ENCODE measurements at places on chromosomes 16 and 17. TPM values are rescaled to one million over a fixed set of nuclear protein-coding genes. Genes with fewer than 3 reads are reported as not detected.
A peak's percentile ranks its signal among the peaks of the same experiment; 100 is the strongest.

- no peak overlapping the region for H3K27ac ChIP-seq
- H3K27me3 ChIP-seq = no peaks in the 10 kb centered on the region
- H3K4me1 ChIP-seq = no peaks in the 10 kb centered on the region
Measured at GRCh38 chr16:85901773-85902365, 2.9 kb downstream of the IRF8 start.

GRCh38 chr17:76772842-76773525 is 35.1 kb downstream of the MFSD11 start:
- DNase-seq = no peak
- peaks cover 10% of the 10 kb centered on the region for H3K36me3 ChIP-seq
- peak overlapping the region; percentile 61 for H3K27ac ChIP-seq
- H3K27me3 ChIP-seq = no peaks in the 10 kb centered on the region

DNA sequence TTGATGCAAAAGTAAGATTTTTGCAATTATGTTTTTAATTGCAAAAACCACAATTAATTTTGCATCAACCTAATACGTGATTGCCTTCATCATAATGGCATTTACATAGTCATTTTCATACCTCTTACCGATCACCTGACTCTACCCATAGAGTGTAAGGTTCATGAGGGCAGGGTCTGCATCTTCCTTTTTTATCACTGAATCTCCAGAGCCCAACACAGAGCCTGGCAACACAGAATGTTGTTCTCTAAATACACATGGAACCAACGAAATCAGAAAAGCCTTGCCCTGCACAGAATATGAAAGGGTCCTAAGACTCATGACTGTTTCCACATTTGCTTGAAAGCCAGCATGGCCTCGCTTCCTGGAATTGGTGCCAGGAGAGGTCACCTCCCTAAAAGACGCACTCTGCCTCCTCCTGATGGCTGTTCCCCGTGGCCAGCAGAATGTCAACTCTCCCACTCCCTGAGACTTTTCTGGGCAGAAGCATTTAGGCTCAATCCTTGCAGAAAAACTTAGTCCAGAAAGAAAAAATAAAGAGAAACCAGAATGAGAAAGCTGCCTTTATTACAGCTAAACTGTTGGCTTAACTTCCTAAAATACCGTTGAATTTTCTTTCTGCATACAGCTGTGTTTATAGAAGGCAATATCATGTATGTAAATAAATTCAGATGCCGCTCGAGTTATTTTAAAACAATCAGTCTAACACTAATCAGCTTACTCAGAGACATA is 327.8 kb upstream of the MAF start:
- H3K27me3 ChIP-seq = no peaks in the 10 kb centered on the region
- H3K4me3 ChIP-seq = no peak overlapping the region
- H3K36me3 ChIP-seq = no peaks in the 10 kb centered on the region
- no peaks in the 10 kb centered on the region for H3K4me1 ChIP-seq
- DNase-seq = no peak

The GSPT1 gene
- total RNA-seq = 94.6 TPM

GRCh38 chr16:49559242-49559641 is 185.6 kb downstream of the C16orf78 start:
- no peaks in the 10 kb centered on the region for H3K27me3 ChIP-seq
- no peak overlapping the region for H3K27ac ChIP-seq
- H3K4me3 ChIP-seq = no peak overlapping the region

- H3K4me3 ChIP-seq = no peak overlapping the region
- peak overlapping the region; percentile 22 for H3K27ac ChIP-seq
- no peak for DNase-seq
Measured at GRCh38 chr17:68381076-68381900, 76.0 kb downstream of the WIPI1 start.

DNA sequence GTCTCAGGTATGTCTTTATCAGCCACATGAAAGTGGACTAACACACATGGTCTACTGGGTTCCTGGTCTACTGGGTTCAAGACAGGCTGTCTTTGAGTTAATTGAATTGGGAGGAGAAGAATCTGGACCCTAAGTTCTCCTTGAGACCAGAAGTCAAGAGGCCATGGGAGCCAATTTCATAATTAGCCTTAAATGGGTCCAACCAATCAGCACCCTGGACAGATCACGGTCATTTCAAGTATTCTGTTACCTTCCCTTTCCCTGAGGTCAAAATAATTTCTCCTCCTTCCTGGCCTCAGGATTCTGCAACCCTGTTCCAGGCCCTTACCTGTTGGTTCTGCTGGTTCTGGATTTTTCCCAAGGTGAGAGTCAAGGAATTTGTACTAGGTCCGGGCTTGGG is 23.8 kb downstream of the OSBPL7 start:
- no peak overlapping the region for H3K27ac ChIP-seq
- no peaks in the 10 kb centered on the region for H3K36me3 ChIP-seq
- H3K4me1 ChIP-seq = no peaks in the 10 kb centered on the region
- DNase-seq = no peak
- H3K27me3 ChIP-seq = peaks cover 5% of the 10 kb centered on the region

- peaks cover 72% of the 10 kb centered on the region for H3K4me1 ChIP-seq
- peak overlapping the region; percentile 43 for H3K4me3 ChIP-seq
- H3K27me3 ChIP-seq = no peaks in the 10 kb centered on the region
- H3K27ac ChIP-seq = peak overlapping the region; percentile 24
- no peaks in the 10 kb centered on the region for H3K36me3 ChIP-seq
- DNase-seq = no peak
Measured at GRCh38 chr16:66269617-66270332, 96.7 kb upstream of the CDH5 start.

DNA sequence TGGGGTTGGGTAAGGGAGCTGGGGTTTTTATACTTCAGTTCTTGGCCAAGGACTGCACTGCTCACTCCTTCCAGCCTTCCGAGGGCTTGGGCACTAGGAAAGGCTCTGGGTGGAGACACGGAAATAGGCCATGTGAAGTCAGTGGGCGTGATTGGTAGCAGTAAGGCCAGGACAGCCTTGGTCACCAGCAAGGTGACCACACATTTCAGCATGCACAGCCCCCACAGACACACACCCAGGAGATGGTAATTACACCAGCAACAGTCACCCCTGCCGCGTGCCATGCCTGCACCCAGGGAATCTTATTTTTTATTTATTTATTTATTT is 252.5 kb downstream of the SEC14L1 start:
- peaks cover 97% of the 10 kb centered on the region for H3K4me1 ChIP-seq
- H3K4me3 ChIP-seq = no peak overlapping the region
- peak overlapping the region; percentile 93 for H3K27ac ChIP-seq
- no peaks in the 10 kb centered on the region for H3K36me3 ChIP-seq
- H3K27me3 ChIP-seq = no peaks in the 10 kb centered on the region

The GLG1 gene
- 59.2 TPM for total RNA-seq

DNA sequence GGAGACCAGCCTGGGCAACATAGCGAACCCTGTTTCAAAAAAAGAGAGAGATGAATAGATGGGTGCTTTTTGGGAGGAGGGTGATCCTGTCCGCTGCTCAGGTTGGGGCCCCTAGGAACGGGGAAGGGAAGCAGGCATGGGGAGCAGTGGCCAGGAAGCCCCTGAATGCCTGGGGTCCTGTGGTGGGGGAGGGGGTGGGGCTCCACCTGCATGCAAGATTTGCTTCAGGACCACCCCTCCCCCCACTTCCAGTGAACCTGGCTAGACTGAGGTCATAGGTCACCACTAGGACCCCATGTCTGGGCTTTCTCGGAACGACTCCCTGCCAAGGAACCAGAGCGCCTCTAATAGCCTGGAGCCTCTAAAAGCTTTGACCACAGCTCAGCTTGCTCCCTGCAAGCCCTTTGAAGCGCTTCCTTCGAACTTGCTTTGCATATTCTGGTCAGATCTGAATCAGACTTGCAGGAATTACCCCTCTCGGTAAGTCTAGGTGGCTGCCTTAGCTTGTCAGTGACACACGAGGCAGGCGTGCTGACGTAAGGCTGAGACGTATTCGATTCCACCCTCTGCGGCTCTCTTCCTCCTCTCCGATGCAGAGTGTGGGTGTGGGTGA is 3.7 kb downstream of the SOCS3 start:
- H3K27ac ChIP-seq = peak overlapping the region; percentile 81
- peaks cover 52% of the 10 kb centered on the region for H3K4me1 ChIP-seq
- DNase-seq = no peak
- H3K36me3 ChIP-seq = peaks cover 3% of the 10 kb centered on the region
- peak overlapping the region; percentile 76 for H3K4me3 ChIP-seq

The ENPP7 gene
- not detected for total RNA-seq

DNA sequence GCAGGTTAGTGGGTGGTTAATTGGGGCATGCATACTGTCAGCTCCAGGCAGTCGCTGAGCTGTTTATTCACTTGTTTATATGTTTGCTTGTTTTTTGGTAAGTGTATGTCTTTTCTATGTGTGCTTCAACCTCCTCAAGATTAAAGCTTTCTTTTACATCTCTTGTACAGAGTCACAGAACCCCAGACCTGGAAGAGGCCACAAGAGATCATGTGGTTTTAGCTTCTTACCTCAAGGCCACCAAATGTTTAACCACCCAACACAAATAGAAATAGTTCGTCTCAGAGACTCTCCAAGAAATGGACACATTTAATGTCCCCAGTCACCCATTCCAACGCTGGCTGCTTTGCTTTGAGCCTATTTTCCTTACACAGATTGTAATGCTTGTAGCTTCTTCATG is 11.8 kb upstream of the TMEM98 start:
- H3K4me1 ChIP-seq = peaks cover 3% of the 10 kb centered on the region
- H3K27ac ChIP-seq = no peak overlapping the region
- no peak overlapping the region for H3K4me3 ChIP-seq
- no peak for DNase-seq

GRCh38 chr17:27990100-27990499 is 52.4 kb upstream of the NLK start:
- no peaks in the 10 kb centered on the region for H3K36me3 ChIP-seq
- no peak overlapping the region for H3K27ac ChIP-seq
- DNase-seq = no peak
- peaks cover 21% of the 10 kb centered on the region for H3K27me3 ChIP-seq

The ZNF785 gene
- total RNA-seq = 10.9 TPM

The NPIPA8 gene
- total RNA-seq = 19.4 TPM

DNA sequence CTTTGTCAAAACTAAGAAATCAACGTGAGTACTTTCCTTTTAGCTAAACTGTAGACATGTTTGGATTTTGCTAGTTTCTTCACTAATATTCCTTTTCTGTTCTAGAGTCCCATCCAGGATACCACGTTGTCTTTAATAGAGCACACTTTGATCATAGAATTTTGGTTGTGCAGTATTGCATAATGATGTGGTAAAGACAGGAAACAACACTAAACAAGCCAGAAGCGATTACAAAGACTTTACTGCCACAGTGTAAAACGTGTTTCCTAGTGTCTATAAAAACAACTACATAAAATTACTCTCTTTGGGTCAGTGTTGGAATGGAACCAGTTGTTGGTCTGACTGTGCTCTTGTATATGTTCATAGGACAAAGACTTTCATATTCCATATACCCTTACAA is 19.3 kb downstream of the SHISA9 start:
- H3K36me3 ChIP-seq = no peaks in the 10 kb centered on the region
- H3K4me1 ChIP-seq = no peaks in the 10 kb centered on the region
- no peak for DNase-seq

DNA sequence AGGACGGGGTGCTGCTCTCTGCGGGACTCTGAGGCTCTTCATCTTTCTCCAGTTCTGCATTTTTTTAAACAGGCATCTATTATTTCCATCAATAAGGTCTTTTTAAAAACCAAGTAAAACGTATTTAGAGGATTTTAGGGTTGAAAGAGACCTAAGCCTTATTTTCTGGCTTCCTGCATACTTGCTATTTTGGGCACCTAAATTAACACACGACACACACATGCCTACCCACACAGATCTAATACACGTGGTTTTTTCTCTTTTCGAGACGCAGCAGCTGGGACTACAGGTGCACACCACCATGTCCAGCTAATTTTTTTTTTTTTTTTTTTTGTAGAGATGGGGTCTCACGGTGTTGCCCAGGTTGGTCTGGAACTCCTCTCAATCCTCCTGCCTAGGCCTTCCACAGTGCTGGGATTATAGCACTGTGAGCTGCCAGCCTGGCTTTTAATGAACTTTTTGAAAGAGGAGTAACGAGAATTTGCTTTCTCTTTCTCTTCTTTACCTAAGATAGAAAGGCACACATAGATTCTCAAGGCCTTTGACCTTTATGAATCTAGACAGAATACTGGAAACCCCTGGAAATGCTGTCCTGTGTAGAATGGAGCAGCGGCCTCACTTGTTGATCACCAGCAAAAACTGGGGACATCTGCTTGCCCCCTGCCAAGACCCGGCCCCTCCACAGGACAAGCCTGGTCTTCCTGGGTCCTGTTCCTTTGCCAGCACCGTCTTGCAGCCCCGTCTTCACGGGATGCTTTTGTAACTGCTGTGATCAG is 13.8 kb downstream of the DNAAF8 start:
- DNase-seq = no peak
- no peak overlapping the region for H3K4me3 ChIP-seq

DNA sequence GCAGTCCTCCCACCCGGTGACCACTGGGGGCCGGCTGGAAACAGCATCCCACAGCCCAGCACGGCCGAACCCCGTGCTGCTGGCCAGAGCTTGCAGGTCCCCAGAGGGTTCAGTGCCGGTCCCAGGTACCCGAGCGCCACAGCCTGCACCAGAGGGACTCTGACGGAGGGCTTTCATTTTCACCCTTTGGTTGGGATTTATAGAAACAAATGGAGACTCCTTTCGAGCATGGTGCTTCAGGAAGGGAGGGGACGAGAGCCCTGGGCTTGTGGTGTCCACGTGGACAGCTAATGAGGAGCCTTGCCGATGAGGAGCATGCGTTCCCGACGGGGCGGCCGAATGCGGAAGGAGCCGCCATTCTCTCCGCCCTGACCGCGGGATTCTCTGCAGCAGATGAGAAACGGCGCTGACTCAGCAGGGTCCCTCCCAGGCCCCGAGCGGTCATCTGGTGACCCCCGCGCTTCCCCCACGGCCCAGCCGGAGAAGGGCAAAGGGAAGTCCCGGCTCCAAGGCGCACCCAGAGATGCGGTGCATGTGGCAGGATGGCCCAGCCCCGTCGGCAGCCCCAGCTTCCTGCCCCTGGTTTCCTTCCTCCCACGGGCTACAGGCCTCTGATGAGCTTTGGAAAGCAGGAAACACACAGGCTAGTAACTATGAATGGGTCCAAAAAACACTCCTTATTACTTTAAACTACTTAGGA is 9.8 kb downstream of the SLC38A10 start:
- peaks cover 14% of the 10 kb centered on the region for H3K36me3 ChIP-seq
- no peaks in the 10 kb centered on the region for H3K27me3 ChIP-seq
- H3K4me3 ChIP-seq = peak overlapping the region; percentile 56
- H3K4me1 ChIP-seq = peaks cover 51% of the 10 kb centered on the region

DNA sequence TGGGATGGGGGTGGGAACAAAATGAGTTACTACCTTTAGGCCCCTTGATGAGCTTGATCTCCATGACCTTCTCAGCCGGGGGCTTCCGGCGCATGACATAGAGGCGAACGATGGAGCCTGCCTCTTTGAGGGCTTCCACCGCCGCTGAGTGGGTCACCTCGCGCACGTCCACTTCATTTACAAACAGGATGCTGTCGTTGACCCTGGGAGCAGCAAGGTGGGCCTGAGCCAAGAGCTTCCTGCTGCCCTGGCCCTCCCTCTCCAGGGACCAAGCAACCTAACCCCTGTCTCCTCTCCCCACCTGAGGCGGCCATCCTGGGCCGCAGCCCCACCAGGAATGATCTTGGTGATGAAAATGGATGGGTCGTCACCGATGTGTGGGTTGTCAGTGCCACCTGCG is 16.2 kb downstream of the DLG4 start:
- H3K4me3 ChIP-seq = no peak overlapping the region
- no peak overlapping the region for H3K27ac ChIP-seq
- DNase-seq = no peak
- H3K27me3 ChIP-seq = no peaks in the 10 kb centered on the region
- H3K36me3 ChIP-seq = peaks cover 36% of the 10 kb centered on the region
- H3K4me1 ChIP-seq = peaks cover 3% of the 10 kb centered on the region
